ENCODE measurements at places on chromosomes 12 and 14. TPM values are rescaled to one million over a fixed set of nuclear protein-coding genes. Genes with fewer than 3 reads are reported as not detected.

FAM222A gene
- 0.36 TPM for total RNA-seq

B4GALNT1 gene
- 2.9 TPM for total RNA-seq

RPL10L gene
- not detected for total RNA-seq

TMPRSS12 gene
- not detected for total RNA-seq

LAG3 gene
- total RNA-seq: not detected

PTCSC3 gene
- total RNA-seq: not detected

MGAT4C gene
- total RNA-seq: under 0.01 TPM

TMEM229B gene
- 5.8 TPM for total RNA-seq

KCNC2 gene
- not detected for total RNA-seq

MYRFL gene
- total RNA-seq: not detected

CABP1 gene
- total RNA-seq: not detected

GRCh38 chr12:1836241-1836803, 16.0 kb downstream of the LRTM2 start:
- H3K4me1 ChIP-seq: no peaks in the 10 kb centered on the region
- no peaks in the 10 kb centered on the region for H3K36me3 ChIP-seq
- peak; percentile 63 for DNase-seq
- H3K27me3 ChIP-seq: peaks cover 41% of the 10 kb centered on the region
- H3K4me3 ChIP-seq: no peak overlapping the region

GRCh38 chr12:25005376-25005775, 56.5 kb upstream of the BCAT1 start:
- no peak overlapping the region for H3K27ac ChIP-seq
- DNase-seq: peak; percentile 15
- H3K4me3 ChIP-seq: no peak overlapping the region

GRCh38 chr12:110556705-110557104, 26.4 kb downstream of the PPTC7 start:
- H3K27me3 ChIP-seq: no peaks in the 10 kb centered on the region
- no peak overlapping the region for H3K4me3 ChIP-seq
- H3K27ac ChIP-seq: no peak overlapping the region
- DNase-seq: no peak
- H3K4me1 ChIP-seq: peaks cover 19% of the 10 kb centered on the region

DNA sequence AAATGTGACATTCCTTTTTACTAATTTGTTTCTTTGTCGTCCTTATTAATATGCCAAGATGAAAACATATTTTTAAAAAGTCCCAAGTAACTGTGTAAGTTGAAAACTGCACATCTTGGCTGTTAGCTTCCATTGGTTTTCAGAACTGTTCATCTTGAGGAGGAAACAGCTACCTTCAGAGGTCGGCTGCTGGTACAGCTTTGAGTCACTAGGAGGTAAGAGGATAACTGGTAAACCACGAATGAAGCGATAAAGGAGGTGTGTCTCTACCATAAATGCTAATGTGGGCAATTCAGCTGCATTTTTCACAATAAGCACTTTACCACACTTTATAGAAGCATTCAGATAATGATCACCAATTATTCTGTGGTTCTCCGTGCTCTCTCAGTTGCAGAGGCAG, 137.5 kb upstream of the KRAS start:
- H3K27me3 ChIP-seq: no peaks in the 10 kb centered on the region
- no peak overlapping the region for H3K4me3 ChIP-seq
- no peak overlapping the region for H3K27ac ChIP-seq
- DNase-seq: no peak
- peaks cover 12% of the 10 kb centered on the region for H3K4me1 ChIP-seq

GRCh38 chr14:30214461-30215090, 286.9 kb upstream of the PRKD1 start:
- peak overlapping the region; percentile 35 for H3K4me3 ChIP-seq
- DNase-seq: peak; percentile 26
- peaks cover 30% of the 10 kb centered on the region for H3K4me1 ChIP-seq
- no peak overlapping the region for H3K27ac ChIP-seq

GRCh38 chr14:76977793-76978720, 50.5 kb downstream of the IRF2BPL start:
- no peaks in the 10 kb centered on the region for H3K36me3 ChIP-seq
- no peak overlapping the region for H3K4me3 ChIP-seq
- DNase-seq: no peak
- H3K27ac ChIP-seq: no peak overlapping the region
- H3K27me3 ChIP-seq: no peaks in the 10 kb centered on the region

DNA sequence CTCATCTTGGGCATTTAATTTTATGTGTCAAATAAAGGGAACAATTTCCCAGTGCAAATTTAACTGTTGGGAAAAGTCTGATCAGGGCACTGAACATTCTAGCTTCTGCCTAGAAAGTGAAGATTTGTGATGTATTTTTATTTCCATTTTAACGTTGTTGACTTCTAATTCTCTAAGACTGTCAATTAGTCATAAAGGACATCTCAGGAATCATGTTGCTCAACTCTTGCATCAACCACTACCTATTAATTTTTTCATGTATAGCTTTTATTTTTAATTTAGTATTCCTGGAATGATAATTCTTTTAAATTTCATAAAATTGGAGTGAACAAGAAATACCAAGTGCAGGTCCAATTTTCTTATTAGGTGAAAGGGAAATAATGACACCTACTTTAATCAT, 87.9 kb upstream of the METAP2 start:
- peaks cover 3% of the 10 kb centered on the region for H3K27me3 ChIP-seq
- no peaks in the 10 kb centered on the region for H3K36me3 ChIP-seq
- no peak overlapping the region for H3K27ac ChIP-seq
- peak overlapping the region; percentile 76 for H3K4me3 ChIP-seq

DNA sequence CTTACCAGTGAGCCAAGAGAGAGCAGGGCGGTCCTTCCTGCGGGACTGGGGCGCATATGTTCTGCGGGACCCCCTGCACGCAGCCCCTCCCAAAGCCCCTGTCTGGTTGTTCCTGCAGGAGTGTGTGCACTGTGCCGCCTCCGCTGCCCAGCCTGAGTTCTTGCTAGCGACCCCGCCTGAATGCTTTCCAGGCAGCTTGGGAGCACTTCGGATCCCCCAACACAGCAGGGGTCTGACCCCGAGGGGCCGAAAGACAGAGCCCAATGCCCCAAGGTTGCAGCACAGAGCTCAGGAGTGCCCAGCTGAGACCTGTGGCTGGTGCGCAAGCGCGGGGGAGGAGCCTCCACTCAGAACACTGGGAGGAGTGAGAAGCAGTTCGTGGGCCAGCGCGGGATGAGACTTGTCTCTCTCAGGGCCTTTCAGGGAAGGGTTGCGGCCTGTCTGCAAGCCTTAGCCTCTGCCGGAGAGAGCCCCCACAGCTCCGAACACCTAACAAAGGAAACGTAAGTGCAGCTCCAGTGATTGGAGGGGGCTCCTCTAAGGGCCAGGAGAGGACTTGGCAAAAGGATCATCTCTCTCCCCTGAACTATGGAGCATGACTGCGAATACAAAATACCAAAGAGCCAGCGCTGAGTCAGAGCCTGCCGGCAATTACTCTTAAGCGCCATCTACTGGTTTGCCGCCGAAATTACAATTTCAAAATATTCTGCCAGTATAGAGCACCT, 50.5 kb downstream of the GTF2A1 start:
- peak overlapping the region; percentile 81 for H3K4me3 ChIP-seq
- no peaks in the 10 kb centered on the region for H3K36me3 ChIP-seq
- H3K27ac ChIP-seq: peak overlapping the region; percentile 73
- peak; percentile 92 for DNase-seq
- no peaks in the 10 kb centered on the region for H3K27me3 ChIP-seq

DNA sequence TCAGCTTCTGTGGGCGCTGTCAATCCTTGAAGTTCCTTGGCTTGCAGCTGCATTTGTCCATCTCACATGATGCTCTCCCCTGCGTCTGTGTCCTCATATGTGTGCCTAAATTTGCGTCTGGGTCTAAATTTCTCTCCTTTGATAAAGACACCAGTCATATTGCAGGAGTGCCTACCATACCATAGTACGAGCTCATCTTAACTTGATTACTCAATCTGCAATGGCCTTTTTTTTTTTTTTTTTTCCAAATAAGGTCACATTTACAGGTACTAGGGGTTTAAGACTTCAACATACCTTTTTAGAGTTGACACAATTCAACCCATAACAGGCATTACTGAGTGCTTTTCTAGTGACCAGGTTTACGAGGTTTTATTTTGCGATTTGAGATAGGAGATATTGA, 233.3 kb upstream of the TBX3 start:
- H3K4me3 ChIP-seq: no peak overlapping the region
- peaks cover 57% of the 10 kb centered on the region for H3K4me1 ChIP-seq
- no peaks in the 10 kb centered on the region for H3K36me3 ChIP-seq
- H3K27me3 ChIP-seq: no peaks in the 10 kb centered on the region
- H3K27ac ChIP-seq: no peak overlapping the region

- H3K4me3 ChIP-seq: no peak overlapping the region
- no peak overlapping the region for H3K27ac ChIP-seq
- no peaks in the 10 kb centered on the region for H3K36me3 ChIP-seq
- peaks cover 4% of the 10 kb centered on the region for H3K27me3 ChIP-seq
- peak; percentile 26 for DNase-seq
Observed at GRCh38 chr14:104643306-104643705, 38.7 kb upstream of the TMEM179 start.

- H3K4me3 ChIP-seq: no peak overlapping the region
- peak; percentile 50 for DNase-seq
- peaks cover 6% of the 10 kb centered on the region for H3K4me1 ChIP-seq
- H3K36me3 ChIP-seq: no peaks in the 10 kb centered on the region
Observed at GRCh38 chr12:20040831-20041230, 327.5 kb upstream of the PDE3A start.

GRCh38 chr12:108784270-108784669, 53.0 kb upstream of the CORO1C start:
- H3K27me3 ChIP-seq: no peaks in the 10 kb centered on the region
- no peak for DNase-seq
- H3K4me3 ChIP-seq: no peak overlapping the region
- peaks cover 8% of the 10 kb centered on the region for H3K4me1 ChIP-seq
- H3K36me3 ChIP-seq: peaks cover 67% of the 10 kb centered on the region

DNA sequence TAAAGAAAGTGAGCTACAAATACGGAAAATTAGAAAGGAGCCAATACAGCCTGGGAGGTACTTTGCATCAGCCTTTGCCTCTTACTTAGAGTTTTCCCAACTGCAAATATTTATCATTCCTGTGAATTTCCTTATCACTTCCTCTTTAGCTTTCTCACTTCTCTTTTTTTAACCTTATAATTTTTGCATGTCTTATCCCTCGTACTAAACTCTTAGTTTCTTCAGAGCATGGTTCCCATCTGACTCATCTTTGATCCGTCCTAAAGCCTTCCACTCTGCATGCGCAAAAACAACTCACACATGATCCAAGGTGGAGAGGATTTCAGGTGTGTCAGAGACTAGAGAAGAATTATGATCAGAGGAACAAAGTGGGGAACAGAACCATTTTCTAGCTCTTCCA, 9.6 kb upstream of the SNAPC1 start:
- no peak for DNase-seq
- peaks cover 71% of the 10 kb centered on the region for H3K4me1 ChIP-seq
- no peak overlapping the region for H3K4me3 ChIP-seq
- no peaks in the 10 kb centered on the region for H3K27me3 ChIP-seq

GRCh38 chr12:28025821-28026505, 53.4 kb upstream of the PTHLH start:
- DNase-seq: no peak
- no peaks in the 10 kb centered on the region for H3K36me3 ChIP-seq
- H3K27me3 ChIP-seq: no peaks in the 10 kb centered on the region
- no peak overlapping the region for H3K4me3 ChIP-seq
- H3K4me1 ChIP-seq: peaks cover 28% of the 10 kb centered on the region
- H3K27ac ChIP-seq: no peak overlapping the region

DNA sequence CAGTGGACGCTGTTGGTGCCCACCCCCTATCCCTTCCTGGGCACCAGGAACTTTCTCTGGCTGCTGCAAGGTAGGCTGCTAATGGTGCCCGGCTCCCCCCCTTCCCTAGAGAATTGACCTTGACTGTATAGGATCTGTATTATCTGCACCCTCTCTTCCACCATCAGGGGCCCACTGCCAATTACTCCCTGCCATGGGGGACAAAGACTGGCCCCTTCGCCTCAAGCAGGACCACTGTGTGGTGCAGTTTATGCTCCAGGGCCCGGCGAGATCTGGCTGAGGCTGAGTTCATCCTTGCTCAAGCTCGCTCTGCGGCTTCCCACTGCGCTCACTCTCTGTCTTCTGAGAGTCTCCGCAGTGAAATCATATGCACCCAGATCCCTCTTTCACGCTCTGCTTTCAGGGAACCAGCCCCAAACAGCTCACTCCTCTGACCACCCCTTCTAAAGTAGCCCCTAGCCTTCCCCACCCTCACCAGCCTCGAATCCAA, 95.2 kb downstream of the LGMN start:
- peaks cover 23% of the 10 kb centered on the region for H3K4me1 ChIP-seq
- H3K4me3 ChIP-seq: no peak overlapping the region
- H3K27me3 ChIP-seq: no peaks in the 10 kb centered on the region
- no peak for DNase-seq

GRCh38 chr12:60112763-60113162, 516.9 kb downstream of the SLC16A7 start:
- no peak for DNase-seq
- no peaks in the 10 kb centered on the region for H3K4me1 ChIP-seq
- H3K27ac ChIP-seq: no peak overlapping the region
- H3K27me3 ChIP-seq: no peaks in the 10 kb centered on the region

DNA sequence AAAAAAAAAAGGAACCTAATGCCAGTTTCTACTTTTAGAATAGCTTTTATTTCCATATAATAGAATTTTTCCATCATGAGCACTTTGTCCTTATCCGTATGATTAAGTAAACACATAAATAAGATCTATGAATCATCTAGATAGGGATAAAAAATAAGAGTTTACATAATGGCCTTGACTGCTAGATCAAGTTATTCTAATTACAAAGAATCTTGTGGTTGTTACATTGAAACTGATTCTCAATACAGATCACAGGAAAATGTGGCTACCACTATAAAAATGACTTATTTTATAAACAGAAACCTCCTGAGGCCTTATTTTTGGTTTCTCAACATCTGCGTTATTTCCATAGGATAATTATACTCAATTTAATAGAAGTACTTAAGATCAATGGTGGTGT, 34.4 kb upstream of the NDUFA12 start:
- peaks cover 12% of the 10 kb centered on the region for H3K36me3 ChIP-seq
- H3K4me1 ChIP-seq: no peaks in the 10 kb centered on the region
- H3K4me3 ChIP-seq: no peak overlapping the region
- DNase-seq: no peak
- H3K27ac ChIP-seq: no peak overlapping the region

DNA sequence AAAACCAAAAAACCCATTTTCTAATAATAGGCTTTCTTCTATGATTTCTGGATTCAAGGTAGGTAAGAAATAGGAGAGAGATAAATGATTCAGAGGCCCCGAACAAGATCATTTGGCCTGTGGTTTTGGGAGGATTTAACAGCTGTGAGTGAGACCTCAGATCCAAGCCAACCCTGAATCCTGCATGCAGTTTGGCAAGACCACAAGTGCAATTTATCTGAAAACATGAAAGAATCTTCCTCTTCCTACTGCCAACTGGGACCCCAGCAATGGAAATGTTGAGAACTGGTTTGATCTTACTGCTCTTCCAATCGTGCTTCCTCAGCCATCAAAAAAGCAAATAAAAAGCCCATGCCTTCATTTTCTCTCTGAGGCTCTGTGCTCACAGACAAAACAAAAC, 519.7 kb upstream of the TBX3 start:
- H3K27me3 ChIP-seq: no peaks in the 10 kb centered on the region
- no peaks in the 10 kb centered on the region for H3K36me3 ChIP-seq
- H3K27ac ChIP-seq: no peak overlapping the region
- DNase-seq: no peak

GRCh38 chr12:103887738-103888137, 42.5 kb upstream of the HSP90B1 start:
- no peak overlapping the region for H3K27ac ChIP-seq
- no peaks in the 10 kb centered on the region for H3K36me3 ChIP-seq
- H3K4me1 ChIP-seq: peaks cover 3% of the 10 kb centered on the region
- DNase-seq: no peak

GRCh38 chr14:101400830-101401229, 160.5 kb upstream of the DIO3 start:
- peak; percentile 88 for DNase-seq
- no peak overlapping the region for H3K27ac ChIP-seq
- H3K4me1 ChIP-seq: peaks cover 22% of the 10 kb centered on the region
- H3K27me3 ChIP-seq: no peaks in the 10 kb centered on the region
- no peak overlapping the region for H3K4me3 ChIP-seq

Data from osteoblast (primary cell).